ENCODE measurements at places on chromosomes 5 and 9.
A peak's percentile ranks its signal among the peaks of the same experiment; 100 is the strongest.

- DNase-seq: peak; percentile 57
These were observed 142.9 kb downstream of the ATPSCKMT start for GRCh38 chr5:10106806-10107205.

DNA sequence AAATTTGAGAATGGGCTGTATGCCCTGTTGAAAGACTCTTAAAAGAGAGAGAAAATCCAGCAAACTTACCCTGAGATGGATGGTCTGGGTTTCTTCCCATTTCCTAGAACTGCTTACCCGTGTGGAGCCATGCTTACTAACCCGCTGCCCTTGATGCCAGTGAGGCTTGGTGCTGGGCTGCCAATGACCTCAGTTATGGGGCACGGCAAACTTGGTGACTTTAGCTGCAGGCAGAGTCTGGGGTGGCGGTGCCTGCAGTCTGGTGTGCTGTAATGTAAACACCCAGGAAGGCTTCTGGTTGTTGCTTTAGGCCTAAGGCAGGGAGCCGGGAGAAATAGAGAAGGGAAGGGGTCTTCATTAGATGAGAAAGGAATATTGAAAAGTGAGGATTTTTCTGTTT is 7.3 kb upstream of the TENT4A start:
- DNase-seq: no peak

- DNase-seq: no peak
These were observed 62.0 kb downstream of the CAVIN4 start for GRCh38 chr9:100639854-100640253.

GRCh38 chr9:112104901-112105300 is 70.2 kb downstream of the SUSD1 start:
- DNase-seq: no peak

DNA sequence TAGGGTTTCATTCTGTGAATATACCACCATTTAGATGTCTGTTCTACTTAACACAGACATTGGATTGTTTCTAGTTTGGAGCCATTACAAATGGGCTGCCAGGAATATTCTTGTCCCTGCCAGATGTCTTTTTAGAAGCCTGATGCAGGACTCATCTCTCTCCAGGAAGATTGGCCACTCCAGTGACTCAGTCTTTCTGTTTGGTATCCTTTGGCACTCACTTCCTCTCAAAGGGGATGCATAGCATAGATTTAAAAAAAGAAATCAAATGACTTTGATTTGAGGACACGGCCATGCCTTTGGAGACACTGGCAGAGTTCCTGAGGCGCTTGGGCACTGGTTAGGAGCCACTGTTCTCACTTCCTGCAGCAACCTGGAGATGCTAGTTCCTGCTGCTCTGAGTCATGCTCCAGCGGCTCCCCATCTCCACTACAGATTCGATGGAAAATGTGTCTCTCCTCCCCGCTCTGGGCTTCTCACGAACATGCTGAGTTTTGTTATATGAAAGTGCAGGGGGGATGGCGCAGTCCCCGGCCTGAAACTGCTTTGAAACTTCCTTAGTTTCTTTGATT is 3.5 kb upstream of the ZNF366 start:
- DNase-seq: peak; percentile 84

DNA sequence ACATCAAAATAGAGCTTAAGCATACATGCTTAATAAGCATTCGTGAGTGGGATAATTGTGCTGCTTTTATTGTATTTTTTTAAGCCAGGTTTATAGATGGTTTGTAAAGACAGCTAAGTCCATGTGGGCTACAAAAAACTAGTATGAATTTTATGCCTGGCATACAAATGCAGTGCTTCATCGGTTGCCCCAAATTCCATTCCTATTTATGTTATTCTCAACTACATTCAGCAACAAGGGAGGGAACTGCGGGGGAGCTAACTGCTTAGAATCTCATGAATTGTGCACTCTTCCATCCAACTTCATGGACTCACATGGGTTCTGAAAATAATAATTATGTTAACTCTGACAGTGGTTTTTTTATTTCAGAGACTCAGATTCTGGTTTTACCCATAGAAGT is 199.2 kb downstream of the FAM170A start:
- DNase-seq: no peak

DNA sequence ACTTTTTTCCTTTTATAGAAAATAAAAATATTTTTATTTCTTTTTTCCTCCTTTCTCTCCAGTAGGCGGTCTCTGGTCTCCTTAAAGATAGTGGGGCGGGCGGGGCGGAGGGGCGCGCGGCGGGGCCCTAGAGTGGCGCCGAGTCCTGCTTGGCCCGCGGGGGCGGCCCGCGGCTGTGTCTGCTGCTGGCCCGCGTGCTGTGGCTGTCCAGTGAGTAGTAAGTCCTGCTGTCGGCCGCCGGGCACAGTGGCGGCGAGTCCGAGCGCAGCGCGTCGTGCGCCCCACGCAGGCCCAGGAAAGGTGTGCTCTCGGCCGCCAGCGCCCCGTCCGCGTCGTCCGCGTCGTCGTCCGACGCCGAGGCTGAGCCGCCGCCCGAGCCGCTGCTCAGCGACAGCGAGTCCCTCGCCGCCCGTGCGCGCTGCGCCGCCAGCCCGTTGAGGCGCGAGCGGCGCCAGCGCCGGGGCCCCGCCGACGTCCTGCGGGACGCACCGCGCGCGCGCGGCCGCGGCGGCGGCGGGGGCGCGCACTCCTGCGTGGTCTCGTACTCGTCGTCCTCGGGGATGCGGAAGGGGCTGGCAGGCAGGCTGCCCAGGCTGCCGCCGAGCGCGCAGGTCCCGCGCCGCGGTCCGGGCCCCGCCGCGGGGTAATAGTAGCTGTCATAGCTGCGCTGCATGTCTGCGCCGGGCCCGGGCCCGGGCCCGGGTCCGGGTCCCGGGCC is 52.3 kb downstream of the PSD2 start:
- peak; percentile 82 for DNase-seq

- no peak for DNase-seq
These were observed 9.1 kb upstream of the INSYN2B start for GRCh38 chr5:169989365-169989764.

DNA sequence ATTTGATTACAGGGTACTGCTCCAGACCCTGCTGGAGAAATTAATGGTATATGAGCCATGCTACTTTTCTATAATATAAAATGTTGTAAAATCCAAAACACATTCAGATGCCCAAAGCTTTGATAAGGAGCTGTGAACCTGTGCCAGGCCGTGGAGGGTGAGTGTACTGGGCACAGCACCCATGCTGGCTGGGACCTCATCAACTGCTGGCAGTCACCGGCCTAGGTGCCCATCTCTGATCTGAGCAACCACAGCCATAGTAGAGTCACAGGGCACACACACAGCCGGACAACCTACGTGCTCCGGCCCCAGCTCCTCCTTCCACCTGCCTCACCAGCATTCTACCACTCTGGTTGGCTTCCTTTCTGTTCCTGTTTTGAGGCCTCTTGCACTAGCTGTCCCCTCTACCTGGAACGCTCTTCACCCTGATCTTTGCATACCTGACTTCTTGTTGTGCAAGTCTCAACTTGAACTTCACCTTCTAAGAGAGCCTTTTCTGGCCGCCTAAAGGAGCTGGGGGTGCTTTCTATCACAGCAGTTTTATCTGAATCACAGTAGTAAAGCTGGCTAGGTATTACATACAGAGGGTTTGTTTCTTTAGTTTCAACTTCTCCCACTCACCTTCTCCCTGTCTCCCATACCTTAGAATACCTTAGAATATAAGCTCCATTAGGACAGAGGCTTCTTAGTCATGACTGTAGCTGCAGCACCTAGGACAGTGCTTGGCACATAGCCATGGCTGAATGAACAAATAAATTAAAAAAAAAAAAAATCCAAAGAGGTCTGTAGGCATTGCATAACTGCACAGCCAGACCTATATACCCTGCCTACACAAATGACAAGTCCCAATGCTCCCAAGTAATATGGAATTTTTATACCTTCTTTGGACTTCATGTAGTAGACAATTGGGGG is 51.7 kb downstream of the MED27 start:
- no peak for DNase-seq

DNA sequence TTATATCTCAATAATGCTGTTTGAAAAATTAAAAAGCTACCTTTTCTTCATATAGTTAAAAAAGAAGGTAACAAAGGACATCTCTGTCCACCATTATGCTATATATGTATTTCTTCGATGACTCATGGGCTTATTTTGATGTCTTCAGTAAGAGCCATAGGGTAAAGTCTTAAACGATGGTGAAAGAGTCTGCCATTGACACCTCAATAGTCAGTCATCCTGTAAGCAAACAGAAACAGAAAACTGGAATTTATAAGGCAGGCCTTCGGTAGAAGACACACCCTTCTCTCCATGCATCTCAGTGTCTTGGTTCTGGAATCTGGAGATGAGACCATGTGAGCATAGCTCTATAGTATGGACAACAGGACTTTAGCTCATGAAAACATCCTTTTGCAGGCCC is 87.0 kb upstream of the ZNF462 start:
- DNase-seq: no peak

- no peak for DNase-seq
These were observed 262.7 kb downstream of the KIF4B start for GRCh38 chr5:155276231-155276630.

DNA sequence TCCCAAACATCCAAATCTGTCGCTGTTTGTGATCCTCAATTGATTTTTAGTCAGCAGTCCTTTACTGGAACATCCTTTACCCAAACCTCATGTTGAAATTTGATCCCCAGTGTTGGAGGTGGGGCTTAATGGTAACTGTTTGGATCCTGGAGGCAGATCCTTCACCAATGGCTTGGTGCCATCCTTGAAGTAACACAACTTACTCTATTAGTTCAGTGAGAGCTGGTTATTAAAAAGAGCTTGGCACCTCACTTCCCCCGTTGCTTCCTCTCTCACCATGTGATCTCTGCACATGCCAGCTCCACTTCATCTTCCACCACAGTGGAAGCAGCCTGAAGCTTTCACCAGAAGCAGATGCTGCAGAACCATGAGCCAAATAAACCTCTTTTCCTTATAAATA is 40.3 kb downstream of the DNAJB5 start:
- no peak for DNase-seq

- no peak for DNase-seq
These were observed 21.3 kb downstream of the WNK2 start for GRCh38 chr9:93205045-93205768.
